ENCODE measurements at places on chromosomes 7 and 10. TPM values are rescaled to one million over a fixed set of nuclear protein-coding genes. Genes with fewer than 3 reads are reported as not detected.

DNA sequence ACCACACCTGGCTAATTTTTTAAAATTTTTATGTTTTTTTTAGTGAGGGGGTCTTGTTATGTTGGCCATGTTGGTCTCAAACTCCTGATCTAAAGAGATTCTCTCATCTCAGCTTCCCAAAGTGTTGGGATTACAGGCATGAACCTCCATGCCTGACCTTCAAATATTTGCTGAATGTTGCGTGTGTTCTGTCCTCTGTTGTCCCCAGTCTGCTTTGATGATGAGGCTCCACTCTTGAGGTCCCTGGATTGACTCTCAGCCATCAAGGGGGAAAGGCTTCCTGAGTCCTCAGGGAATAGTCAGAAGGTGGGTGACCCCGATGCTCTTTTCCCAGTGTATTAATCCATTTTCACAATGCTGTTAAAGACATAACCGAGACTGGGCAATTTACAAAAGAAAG, 26.0 kb downstream of the LYZL2 start:
- DNase-seq: no peak
- no peaks in the 10 kb centered on the region for H3K27me3 ChIP-seq
- H3K4me3 ChIP-seq: no peak overlapping the region
- no peaks in the 10 kb centered on the region for H3K36me3 ChIP-seq

STARD3NL gene
- total RNA-seq: 37.6 TPM

GRCh38 chr10:114394531-114394930, 9.8 kb downstream of the AFAP1L2 start:
- no peaks in the 10 kb centered on the region for H3K4me1 ChIP-seq
- no peaks in the 10 kb centered on the region for H3K36me3 ChIP-seq
- H3K4me3 ChIP-seq: no peak overlapping the region

- DNase-seq: no peak
- no peak overlapping the region for H3K4me3 ChIP-seq
- peaks cover 2% of the 10 kb centered on the region for H3K36me3 ChIP-seq
- no peak overlapping the region for H3K27ac ChIP-seq
- H3K27me3 ChIP-seq: no peaks in the 10 kb centered on the region
Observed at GRCh38 chr10:5776881-5777197, 36.4 kb downstream of the GDI2 start.

- H3K4me1 ChIP-seq: no peaks in the 10 kb centered on the region
- H3K27ac ChIP-seq: no peak overlapping the region
- no peak overlapping the region for H3K4me3 ChIP-seq
- DNase-seq: peak; percentile 15
Observed at GRCh38 chr7:98315318-98315993, 34.0 kb downstream of the BRI3 start.

FAM25G gene
- total RNA-seq: not detected

GRCh38 chr10:13911821-13912520, 325.2 kb downstream of the PRPF18 start:
- no peaks in the 10 kb centered on the region for H3K4me1 ChIP-seq
- no peak for DNase-seq
- no peaks in the 10 kb centered on the region for H3K36me3 ChIP-seq
- H3K4me3 ChIP-seq: no peak overlapping the region

GRCh38 chr10:100327007-100327717, 2.9 kb downstream of the PKD2L1 start:
- no peaks in the 10 kb centered on the region for H3K36me3 ChIP-seq
- no peak for DNase-seq
- H3K27ac ChIP-seq: no peak overlapping the region
- H3K27me3 ChIP-seq: peaks cover 2% of the 10 kb centered on the region
- H3K4me1 ChIP-seq: no peaks in the 10 kb centered on the region

DNA sequence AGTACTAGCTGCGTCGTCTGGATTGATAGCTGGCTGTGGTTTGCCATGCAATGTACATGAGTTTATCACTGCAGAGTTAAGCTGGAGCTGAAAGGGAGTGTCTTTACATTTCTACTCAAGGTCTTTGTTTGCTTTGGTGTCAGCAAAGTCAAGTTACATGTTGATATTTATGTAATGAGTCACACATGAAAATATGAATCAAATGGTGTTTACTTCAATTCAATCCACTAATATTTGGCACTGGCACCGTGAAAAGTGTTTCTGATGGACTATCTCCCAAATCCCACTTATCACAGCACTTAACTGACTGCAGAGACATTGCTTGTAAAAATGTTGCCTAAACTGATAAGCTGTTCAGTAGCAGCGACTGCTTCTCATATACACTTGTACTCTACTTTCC, 395.9 kb downstream of the TFEC start:
- no peak for DNase-seq
- H3K36me3 ChIP-seq: no peaks in the 10 kb centered on the region
- H3K4me1 ChIP-seq: peaks cover 1% of the 10 kb centered on the region
- H3K27ac ChIP-seq: no peak overlapping the region

EBLN1 gene
- total RNA-seq: not detected
